ENCODE measurements at places on chromosomes 6 and 20.
A peak's percentile ranks its signal among the peaks of the same experiment; 100 is the strongest.

DNA sequence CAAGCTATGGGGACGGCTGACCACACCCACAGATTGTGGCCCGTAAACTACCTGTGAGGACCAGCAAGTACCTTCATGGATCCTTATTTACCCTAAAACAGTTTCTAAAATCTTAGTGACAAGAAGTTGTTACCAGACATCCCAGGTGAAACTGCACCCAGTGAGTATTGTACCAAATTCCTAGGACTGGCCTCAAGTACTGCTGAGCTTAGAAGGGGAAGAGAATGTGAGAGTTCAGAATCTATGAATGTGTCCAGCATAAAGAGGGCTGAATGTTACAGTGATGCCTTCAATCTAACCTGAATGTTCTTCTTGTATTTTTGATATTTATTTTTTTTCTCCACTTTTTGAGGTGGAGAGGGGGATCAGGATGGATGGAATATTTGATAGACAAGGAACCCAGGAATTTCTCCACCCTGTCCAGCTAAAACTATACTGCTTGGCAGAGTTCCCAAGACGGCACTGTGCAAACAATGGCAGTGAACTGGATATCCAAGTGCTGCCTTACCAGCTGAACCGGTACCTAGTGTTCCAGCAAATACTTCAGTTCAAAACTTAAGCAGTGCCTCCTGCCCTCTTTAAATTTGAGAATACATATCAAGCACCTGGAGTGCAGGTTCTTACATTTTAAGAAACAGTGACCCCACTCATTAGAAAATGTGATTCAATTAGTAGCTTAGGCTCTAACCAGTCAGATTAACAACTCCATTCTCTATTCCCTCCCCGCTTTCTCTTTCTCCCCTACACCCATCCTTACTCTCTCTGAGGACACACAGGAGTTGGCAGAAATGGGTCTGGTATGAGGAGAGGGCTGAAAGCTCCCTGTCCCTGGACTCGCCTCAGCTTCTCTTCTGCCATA lies 427.3 kb upstream of the FLRT3 start:
- DNase-seq, result no peak

DNA sequence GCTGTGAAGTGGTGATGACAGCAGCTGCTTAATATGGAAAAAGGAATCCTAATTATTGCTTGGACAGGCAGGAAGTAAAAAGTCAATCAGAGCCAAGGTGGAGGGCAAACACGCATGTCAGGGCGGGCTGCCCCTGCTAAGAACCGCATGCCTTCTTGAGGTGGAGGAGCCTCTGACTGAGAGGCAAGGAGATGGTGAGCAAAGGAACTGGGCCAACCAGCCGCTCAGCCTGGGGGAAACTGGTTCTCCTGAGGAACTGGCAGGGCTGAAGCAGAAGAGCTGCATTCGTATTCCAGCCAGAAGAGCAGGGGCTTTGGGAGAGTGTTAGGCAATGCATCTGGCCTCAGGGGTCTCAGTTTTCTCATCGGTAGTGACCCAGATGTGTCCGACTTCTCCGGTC lies 13.1 kb upstream of the MLN start:
- no peak for DNase-seq

GRCh38 chr6:166830185-166830890 lies 126.0 kb downstream of the RNASET2 start:
- DNase-seq, result no peak

GRCh38 chr20:50464026-50464724 lies 46.0 kb upstream of the PTPN1 start:
- peak; percentile 39 for DNase-seq
